ENCODE measurements at places on chromosomes 11 and 22.

- H3K4me1 ChIP-seq = no peaks in the 10 kb centered on the region
- H3K27ac ChIP-seq = no peak overlapping the region
- no peak overlapping the region for H3K4me3 ChIP-seq
- ATAC-seq = no peak
- H3K27me3 ChIP-seq = peaks cover under 1% of the 10 kb centered on the region
Observed at GRCh38 chr11:65726660-65727059, 6.1 kb upstream of the RNASEH2C start.

DNA sequence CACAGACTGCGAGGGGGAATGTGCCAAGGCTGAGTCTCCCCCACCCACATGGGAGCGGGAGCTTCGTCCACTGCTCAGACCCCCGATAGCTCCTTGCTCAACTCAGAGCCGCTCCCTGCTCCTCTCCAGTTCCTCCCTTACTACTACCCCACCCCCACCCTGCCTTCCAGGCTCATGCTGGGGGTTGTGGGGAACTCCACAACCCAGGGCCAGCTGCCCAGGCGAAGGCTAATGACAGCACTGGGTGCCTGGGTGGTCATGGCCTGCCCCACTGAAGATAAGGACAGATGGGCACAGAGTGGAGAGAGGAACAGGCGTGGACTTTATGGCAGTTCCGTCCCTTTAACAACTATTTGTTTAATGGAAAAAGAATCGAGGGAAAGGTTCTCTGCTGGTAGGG lies 73.7 kb downstream of the PDE2A start:
- H3K4me3 ChIP-seq = no peak overlapping the region
- no peak for ATAC-seq
- H3K36me3 ChIP-seq = no peaks in the 10 kb centered on the region
- H3K27me3 ChIP-seq = peaks cover 9% of the 10 kb centered on the region

- peaks cover 19% of the 10 kb centered on the region for H3K27me3 ChIP-seq
- no peak for ATAC-seq
- H3K4me1 ChIP-seq = no peaks in the 10 kb centered on the region
- no peak overlapping the region for H3K27ac ChIP-seq
Observed at GRCh38 chr22:32818446-32819115, 17.1 kb downstream of the TIMP3 start.

- no peak overlapping the region for H3K27ac ChIP-seq
- peak overlapping the region; percentile 21 for H3K4me3 ChIP-seq
- peaks cover 7% of the 10 kb centered on the region for H3K4me1 ChIP-seq
- no peak for ATAC-seq
Observed at GRCh38 chr22:45006964-45007390, 2.8 kb downstream of the PHF21B start.

GRCh38 chr11:57303990-57304579 lies 20.7 kb downstream of the TNKS1BP1 start:
- ATAC-seq = no peak
- no peaks in the 10 kb centered on the region for H3K4me1 ChIP-seq
- peaks cover 30% of the 10 kb centered on the region for H3K36me3 ChIP-seq
- peak overlapping the region; percentile 15 for H3K27ac ChIP-seq
- no peak overlapping the region for H3K4me3 ChIP-seq
- H3K27me3 ChIP-seq = no peaks in the 10 kb centered on the region

- H3K4me3 ChIP-seq = no peak overlapping the region
- peaks cover 52% of the 10 kb centered on the region for H3K36me3 ChIP-seq
- H3K27ac ChIP-seq = no peak overlapping the region
- H3K27me3 ChIP-seq = no peaks in the 10 kb centered on the region
- peaks cover 39% of the 10 kb centered on the region for H3K4me1 ChIP-seq
Observed at GRCh38 chr22:24302591-24302990, 32.0 kb downstream of the SPECC1L start.

DNA sequence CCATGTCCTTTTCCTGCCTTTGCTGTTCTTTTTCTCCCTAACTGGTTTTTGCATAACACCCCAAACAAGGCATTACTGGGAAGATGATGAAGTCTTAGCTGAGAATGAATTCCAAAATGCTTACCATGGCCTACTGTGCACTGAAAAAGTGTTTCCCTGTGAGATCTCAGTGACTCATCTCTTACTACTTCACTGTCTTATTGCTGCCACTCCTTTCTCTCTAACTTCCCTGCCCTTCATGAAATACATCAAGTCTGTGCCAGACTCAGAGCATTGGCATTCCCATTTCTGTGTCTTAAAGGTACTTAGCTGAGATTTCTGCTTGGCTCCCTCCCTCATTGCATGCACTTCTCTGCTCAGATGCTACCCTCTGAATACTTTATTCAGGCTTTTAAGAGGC lies 49.1 kb upstream of the MUC15 start:
- no peak overlapping the region for H3K27ac ChIP-seq
- no peak for ATAC-seq
- no peaks in the 10 kb centered on the region for H3K36me3 ChIP-seq
- no peaks in the 10 kb centered on the region for H3K4me1 ChIP-seq
- H3K4me3 ChIP-seq = no peak overlapping the region
- H3K27me3 ChIP-seq = no peaks in the 10 kb centered on the region

DNA sequence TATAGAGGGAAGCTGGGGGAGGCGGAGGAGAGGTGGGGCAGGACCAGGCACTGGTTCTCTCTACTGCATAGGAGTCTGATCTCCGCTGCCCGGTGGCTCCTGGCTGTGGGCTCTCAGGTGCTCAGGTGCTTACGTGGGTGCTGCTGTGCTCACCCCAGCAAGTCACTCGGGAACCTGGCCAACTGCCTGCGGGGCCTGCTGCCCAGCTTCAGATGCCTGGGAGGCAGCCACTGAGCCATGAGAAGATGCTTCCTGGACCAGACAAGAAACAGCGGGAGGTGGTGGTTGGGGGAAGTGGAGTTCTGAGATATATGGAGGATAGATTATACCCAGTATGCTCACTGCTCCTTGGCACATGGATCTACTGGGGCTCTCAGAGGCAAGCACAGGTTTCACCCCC lies 1303.4 kb downstream of the TBC1D22A start:
- no peak for ATAC-seq
- no peaks in the 10 kb centered on the region for H3K4me1 ChIP-seq
- H3K27ac ChIP-seq = no peak overlapping the region
- peaks cover 4% of the 10 kb centered on the region for H3K27me3 ChIP-seq

DNA sequence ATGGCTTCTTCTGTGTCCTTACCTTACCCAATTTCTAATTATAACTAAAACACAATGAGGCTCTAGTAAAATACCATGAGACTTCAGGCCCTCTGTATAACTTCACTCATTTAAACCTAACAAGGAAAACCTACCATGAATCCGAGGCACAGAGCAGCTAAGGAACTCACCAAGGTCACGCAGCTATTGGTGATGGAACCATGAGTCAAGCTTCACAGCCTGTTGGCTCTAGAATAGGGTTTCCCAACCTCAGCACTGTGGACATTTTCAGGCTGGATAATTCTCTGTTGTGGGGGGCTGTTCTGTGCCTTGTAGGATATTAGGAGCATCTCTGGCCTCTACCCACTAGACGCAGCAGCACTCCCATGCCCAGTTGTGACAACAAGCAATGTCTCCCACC lies 75.7 kb downstream of the TIMP3 start:
- H3K4me3 ChIP-seq = no peak overlapping the region
- no peak overlapping the region for H3K27ac ChIP-seq
- H3K36me3 ChIP-seq = no peaks in the 10 kb centered on the region
- no peak for ATAC-seq
- peaks cover 22% of the 10 kb centered on the region for H3K27me3 ChIP-seq

DNA sequence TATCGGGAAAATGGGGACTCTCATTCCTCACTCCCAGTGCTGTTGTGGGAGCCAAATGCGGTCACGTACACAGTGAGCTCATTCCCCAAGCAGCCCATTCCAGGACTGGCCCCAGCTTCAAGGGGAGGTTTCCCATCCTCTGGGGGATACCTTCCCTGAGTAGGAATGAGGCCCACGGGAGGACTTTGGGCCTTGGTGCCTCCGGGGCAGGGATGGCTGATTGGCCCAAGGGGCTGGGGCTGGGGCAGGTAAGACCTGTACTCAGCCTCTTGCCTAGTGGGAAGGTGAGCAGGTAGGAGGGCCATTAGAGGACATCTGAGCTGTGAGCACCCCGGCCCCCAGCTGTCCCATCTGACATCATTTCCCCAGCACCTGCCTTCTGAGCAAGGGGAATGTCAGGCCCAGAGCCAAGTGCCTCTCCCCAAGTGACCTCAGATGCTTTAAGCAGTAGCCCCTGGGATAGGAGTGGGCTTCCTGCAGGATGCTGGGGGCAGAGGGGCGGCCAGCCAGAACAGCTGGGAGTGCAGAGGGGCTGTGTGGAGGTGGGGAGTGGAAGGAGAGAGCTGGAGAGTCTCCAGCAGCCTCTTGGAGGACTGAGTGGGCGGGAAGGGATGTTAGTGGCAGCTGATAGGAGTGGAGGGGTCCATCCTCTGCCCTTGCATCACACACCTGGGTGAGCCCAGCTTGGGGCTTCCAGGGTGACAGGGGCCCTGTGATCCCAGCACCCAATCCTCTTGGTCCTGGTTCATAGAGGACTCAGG lies 58.4 kb downstream of the CD82 start:
- peaks cover 64% of the 10 kb centered on the region for H3K36me3 ChIP-seq
- ATAC-seq = peak; percentile 20
- H3K4me3 ChIP-seq = peak overlapping the region; percentile 44
- peak overlapping the region; percentile 91 for H3K27ac ChIP-seq
- peaks cover 31% of the 10 kb centered on the region for H3K4me1 ChIP-seq
- no peaks in the 10 kb centered on the region for H3K27me3 ChIP-seq

DNA sequence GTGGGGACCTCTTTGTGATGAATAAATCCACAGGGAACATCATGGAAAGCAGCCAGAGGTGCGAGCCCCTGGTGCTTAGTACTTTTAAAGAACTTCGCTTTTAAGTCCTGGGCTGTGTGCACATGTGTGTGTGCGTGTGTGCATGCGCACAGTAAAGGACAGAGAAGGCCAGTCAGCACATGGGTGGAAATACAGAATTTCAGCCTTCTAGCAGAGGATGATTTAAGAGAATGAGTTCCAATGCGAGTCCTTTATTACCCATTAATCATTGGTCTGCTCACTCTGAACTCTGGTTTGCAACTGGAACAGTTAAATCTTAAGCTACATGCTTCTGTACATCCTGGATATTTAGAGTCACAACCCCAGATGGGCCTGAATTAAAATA lies 18.9 kb downstream of the TEAD1 start:
- no peak overlapping the region for H3K4me3 ChIP-seq
- no peaks in the 10 kb centered on the region for H3K36me3 ChIP-seq
- ATAC-seq = no peak
- H3K27me3 ChIP-seq = peaks cover 72% of the 10 kb centered on the region

GRCh38 chr22:27195094-27195493 lies 537.7 kb downstream of the MIAT start:
- no peaks in the 10 kb centered on the region for H3K36me3 ChIP-seq
- ATAC-seq = no peak
- no peaks in the 10 kb centered on the region for H3K4me1 ChIP-seq
- no peak overlapping the region for H3K4me3 ChIP-seq

- peaks cover 35% of the 10 kb centered on the region for H3K4me1 ChIP-seq
- H3K27ac ChIP-seq = peak overlapping the region; percentile 93
- peak; percentile 18 for ATAC-seq
- peaks cover 67% of the 10 kb centered on the region for H3K36me3 ChIP-seq
- peak overlapping the region; percentile 91 for H3K4me3 ChIP-seq
- H3K27me3 ChIP-seq = no peaks in the 10 kb centered on the region
Observed at GRCh38 chr11:44566952-44567875, 1.8 kb downstream of the CD82 start.

- H3K27ac ChIP-seq = no peak overlapping the region
- no peak for ATAC-seq
- peaks cover 20% of the 10 kb centered on the region for H3K4me1 ChIP-seq
- no peak overlapping the region for H3K4me3 ChIP-seq
Observed at GRCh38 chr11:69342588-69343330, 48.8 kb downstream of the MYEOV start.

DNA sequence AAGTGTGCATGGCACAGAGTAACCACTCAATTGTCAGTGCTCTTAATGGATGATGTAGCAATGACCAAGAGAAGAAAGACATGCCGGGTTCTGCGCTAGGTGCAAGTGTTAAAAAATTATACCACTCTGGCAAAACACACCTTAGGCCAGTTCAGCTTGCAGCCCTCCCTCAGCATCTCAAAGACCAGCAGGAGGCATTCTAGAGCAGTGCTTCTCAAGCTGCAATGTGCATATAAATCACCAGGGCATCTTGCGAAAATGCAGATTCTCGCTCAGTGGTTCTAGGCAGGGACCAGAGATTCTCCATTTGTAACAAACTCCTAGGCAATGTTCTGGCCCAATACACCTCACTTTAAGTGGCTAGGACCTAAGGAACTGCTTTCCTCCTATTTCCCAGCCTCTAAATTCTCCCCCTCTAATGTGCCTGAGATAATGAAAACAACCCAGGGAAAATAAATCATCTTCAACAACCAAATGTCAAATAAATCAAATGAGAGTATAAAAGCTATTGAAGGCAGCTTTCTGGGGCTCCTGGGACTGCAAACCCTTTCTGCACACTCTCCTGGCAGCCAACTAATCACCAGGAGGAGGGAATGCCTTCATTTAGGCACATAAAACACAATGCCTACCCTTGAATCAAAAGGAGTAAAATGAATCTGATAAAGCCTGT lies 337.2 kb upstream of the API5 start:
- no peak for ATAC-seq
- H3K4me1 ChIP-seq = no peaks in the 10 kb centered on the region
- no peaks in the 10 kb centered on the region for H3K36me3 ChIP-seq
- no peak overlapping the region for H3K27ac ChIP-seq
- no peak overlapping the region for H3K4me3 ChIP-seq

DNA sequence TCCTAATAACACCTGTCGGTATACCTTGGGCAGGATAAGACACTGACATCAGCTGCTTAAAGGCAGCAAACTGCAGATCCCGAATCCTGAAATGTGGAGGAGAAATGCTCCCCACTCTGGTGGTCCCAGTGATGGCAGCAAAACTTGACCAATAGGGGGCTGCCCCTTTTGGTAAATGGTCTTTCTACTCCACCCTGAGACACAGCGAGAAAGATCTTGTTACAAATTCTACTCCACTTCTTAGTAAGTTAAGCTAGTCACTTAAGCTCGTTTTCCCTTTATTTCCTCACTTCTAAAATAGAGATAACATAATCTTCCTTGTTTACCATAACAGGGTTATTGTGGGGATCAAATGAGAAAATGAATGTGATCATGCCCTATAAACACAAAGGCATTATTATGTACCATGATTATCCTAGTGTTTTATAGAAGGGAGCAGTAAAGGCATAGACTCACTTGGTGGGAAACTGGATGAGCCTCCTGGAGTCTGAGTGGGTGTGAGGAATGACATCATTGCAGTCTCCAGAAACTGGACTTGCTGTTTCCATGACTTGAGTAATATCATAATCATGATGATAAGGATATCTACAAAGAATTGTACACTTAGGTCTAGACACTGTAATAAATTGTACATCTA lies 50.9 kb downstream of the ENDOD1 start:
- no peak overlapping the region for H3K4me3 ChIP-seq
- ATAC-seq = peak; percentile 29
- peaks cover 14% of the 10 kb centered on the region for H3K27me3 ChIP-seq
- H3K4me1 ChIP-seq = peaks cover 11% of the 10 kb centered on the region
- H3K36me3 ChIP-seq = no peaks in the 10 kb centered on the region
- no peak overlapping the region for H3K27ac ChIP-seq

All from activated T-helper 17 cell treated with anti-CD3 and anti-CD28 coated beads, Interleukin-2, amount 50 U/mL, for 72 hours (primary cell).